Activated CD8-positive, alpha-beta memory T cell treated with anti-CD3 and anti-CD28 coated beads for 1 hour (primary cell): ENCODE measurements at places on chromosomes 1 and 21.

DNA sequence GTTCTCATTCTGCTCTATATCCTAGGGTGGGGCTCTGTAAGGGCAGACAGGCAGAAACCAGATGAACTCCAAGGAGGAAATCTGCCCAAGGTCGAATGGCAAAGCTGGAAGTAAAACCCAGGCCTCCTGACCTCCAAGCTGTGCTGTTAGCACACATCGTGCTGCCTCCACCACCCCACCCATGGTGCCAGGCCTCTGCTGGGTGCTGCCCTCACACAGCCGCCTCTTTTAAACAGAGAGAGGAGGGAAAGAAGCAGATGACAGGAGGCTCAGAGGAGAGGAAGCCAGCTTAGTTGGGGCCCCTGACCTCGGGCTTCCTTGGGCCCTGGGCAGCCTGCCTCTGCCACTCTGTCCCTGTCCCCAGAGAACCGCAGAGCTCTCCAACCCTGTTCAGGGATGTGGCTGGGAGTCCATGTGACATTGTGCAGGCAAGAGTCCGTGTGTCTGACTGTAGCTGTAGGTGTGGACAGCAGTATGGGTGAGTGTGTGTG, 1.1 kb downstream of the SYNC start:
- DNase-seq: no peak

GRCh38 chr1:19802269-19802668, 2.6 kb upstream of the TMCO4 start:
- no peak for DNase-seq

DNA sequence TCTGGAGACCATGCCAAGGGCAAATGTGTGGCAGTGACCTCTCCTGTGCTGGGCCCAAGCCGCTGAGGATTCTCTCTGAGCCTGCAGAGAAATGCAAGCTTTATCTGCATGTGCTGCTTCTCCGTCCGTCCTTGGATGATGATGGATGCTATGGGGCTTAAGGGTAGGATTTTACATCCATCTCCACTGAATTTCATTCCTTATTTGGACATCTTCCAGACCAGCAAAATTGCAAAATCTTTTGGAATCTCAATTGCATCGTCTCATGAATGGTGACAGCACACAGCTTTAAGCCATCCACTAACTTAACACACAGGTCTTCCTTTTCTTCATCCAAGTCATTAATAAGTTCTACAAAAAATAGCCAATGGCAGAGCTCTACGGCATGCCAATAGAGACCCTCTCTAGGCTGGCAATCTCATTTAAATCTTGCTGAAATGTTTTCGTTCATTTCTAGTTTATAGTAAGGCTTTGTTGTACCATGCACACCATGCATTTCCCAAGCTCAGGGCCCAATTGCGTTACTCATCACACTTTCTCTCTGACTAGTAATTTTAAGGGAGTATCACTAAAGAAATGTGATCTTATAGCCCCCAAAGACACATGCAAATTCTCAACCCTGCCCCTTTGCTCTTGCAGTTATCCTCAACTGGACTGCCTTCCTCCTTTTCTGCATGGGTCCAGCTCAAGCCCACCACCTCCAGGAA, 11.1 kb downstream of the BATF3 start:
- no peak for DNase-seq

DNA sequence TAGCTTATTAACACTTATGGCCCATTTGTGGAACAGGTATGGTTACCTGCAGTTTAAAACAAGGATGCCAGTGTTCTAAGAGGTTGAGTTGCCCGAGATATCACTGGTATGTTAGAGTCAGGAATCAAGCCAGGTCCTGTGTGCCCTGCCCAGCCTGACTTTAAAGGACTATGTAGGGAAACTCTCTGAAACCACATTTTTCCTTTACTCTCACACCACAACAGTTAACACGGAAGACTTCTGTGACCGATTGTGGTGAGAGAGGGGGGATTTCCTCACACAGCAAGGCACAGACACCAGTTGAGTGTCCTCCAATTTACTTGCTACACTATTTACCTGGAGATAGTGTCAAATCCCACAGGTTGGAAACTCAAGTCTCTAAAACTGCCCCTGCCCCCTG, 47.8 kb downstream of the UCK2 start:
- DNase-seq: no peak

DNA sequence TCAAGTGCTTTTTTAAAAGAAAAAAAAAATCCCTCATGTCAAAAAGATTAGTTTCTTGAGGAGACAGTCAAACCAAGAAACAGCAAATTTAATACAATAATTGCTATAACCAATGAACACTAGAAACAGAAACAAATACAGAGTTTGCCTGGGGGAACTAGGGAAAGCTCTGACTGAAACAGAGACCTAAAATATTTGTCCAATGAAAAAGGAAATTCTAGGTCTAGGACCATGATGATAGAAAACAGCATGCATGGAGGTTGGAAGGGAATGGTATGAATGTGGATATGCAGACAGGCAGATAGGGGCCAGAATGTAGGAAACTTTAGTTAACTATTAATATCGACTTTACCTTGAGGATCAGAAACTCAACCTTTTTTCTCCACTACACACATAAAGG, 31.4 kb downstream of the RNF115 start:
- DNase-seq: no peak

GRCh38 chr1:85047472-85048295, 616 bp downstream of the MCOLN3 start:
- no peak for DNase-seq
